ENCODE measurements at places on chromosomes 4 and X. TPM values are rescaled to one million over a fixed set of nuclear protein-coding genes. Genes with fewer than 3 reads are reported as not detected.

DNA sequence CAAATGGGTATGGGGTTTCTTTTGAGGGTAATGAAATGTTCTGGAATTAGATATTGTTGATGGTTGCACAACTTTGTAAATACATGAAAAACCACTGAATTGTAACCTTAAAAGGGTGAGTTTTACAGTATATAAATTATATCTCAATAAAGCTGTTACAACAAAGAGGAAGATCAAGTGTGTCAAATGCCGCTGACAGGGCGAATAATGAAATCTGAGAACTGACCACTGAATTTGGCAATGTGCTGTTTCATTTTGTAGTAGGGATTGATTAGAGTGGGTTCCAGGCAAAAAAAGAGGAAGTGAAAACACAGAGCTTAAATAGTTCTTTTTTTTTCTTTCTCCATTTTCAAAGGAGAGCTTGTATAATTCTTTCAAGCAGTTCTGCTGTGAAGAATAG lies 161.1 kb upstream of the NAP1L5 start:
- DNase-seq = no peak

DNA sequence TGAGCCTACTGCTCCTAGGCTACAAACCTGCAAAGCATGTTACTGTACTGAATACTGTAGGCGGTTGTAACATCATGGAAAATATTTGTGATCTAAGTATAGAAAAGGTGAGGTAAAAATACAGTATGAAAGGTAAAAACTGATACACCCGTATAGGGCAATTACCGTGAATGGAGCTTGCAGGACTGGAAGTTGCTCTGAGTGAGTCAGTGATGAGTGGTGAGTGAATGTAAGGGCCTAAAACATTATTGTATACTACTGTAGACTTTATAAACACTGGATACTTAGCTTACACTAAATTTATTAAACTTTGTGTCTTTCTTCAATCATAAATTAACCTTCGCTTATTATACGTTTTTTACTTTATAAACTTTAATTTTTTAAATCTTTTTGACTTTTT lies 3.7 kb downstream of the KIF4A start:
- DNase-seq = no peak

GRCh38 chrX:134004084-134004483 lies 18.7 kb upstream of the GPC3 start:
- no peak for DNase-seq

DNA sequence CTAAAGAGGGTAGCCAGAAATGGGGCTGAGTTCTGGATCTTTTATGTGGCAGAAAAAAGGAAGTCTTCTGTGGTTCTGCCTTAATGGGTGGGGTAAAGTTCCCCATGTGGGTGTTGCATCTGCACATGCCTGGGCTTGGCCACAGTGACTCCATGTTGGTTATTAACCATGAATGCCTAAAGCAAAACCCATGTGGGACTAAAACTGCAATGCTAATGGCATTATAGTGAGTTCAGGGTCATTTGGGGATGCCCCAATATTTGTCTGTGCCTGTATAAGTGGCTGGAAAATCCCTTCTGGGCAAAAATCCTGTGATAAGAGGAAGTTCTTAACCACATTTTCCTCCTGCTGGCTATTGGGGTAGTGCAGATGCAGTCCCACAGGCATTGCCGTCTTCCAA lies 857.4 kb downstream of the FAT4 start:
- DNase-seq = no peak

- peak; percentile 73 for DNase-seq
These were observed 37.8 kb upstream of the SLC9A7 start for GRCh38 chrX:46796574-46797191.

DNA sequence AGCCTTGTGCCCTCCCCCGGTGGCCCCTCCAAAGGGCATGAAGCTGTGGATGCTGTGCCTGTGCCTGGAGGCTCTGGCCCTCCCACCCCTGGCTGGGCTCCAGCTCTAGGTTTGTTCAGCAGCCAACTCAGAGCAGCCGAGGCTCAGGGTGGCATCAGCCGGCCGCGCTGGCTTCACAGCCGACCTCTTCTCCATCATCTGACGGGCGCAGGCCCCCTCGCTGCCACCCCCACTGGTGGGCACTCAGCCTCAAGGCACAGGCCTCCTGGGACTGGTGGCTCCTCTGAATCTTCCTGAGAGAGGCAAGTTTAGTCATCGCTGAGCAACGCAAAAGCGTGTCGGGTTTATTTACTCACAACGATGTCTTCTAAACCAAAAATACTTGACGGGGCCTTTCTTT lies 46.0 kb downstream of the PCGF3 start:
- DNase-seq = no peak

- DNase-seq = no peak
These were observed 15.9 kb downstream of the SPACA5 start for GRCh38 chrX:48022738-48023137.

GRCh38 chrX:120377715-120378114 lies 15.8 kb downstream of the ATP1B4 start:
- DNase-seq = no peak

DNA sequence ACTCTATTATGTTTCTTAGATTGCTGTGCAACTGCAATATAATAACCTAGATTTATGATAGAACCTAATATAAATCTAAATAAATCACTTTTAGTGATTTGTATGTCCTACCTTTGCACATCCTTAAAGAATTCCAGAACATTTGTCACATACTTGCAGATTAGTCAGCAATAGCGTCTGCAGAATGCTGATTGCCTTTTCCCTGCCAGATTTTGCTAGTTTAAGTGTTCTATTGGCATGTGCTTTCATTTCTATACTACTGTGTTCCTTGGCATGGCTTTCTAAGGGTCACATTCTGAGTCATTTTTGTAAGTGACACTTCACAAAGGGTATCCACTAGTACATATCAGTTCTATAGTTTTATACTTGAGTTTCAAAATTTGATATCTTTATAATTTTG lies 303.1 kb upstream of the GIMD1 start:
- no peak for DNase-seq

- no peak for DNase-seq
These were observed 50.0 kb upstream of the PDHA1 start for GRCh38 chrX:19293606-19294325.

- no peak for DNase-seq
These were observed 7.9 kb upstream of the AMBN start for GRCh38 chr4:70583952-70584834.

GRCh38 chr4:83758285-83758684 lies 222.4 kb downstream of the GPAT3 start:
- no peak for DNase-seq

DNA sequence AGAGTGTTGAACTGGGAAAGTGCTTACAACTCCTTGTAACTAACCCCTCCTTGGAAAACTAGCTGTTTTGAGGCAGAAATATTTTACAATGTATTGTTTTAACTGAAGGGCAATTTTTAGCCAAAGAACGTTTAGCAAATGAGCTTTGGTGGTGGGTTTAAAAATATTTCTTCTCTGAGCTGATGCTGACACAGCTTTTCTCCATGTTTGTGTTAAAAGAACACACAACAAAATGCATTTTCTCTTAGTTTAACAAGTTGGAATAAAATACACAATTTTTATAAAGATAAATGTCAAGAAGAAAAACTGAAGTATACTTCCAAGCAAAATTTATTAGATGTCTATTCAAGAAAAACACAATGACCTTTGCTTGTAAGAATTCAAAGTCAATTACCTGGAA lies 49.9 kb upstream of the PDLIM3 start:
- DNase-seq = no peak

- DNase-seq = no peak
These were observed 34.8 kb downstream of the KCNE5 start for GRCh38 chrX:109590176-109590575.

DNA sequence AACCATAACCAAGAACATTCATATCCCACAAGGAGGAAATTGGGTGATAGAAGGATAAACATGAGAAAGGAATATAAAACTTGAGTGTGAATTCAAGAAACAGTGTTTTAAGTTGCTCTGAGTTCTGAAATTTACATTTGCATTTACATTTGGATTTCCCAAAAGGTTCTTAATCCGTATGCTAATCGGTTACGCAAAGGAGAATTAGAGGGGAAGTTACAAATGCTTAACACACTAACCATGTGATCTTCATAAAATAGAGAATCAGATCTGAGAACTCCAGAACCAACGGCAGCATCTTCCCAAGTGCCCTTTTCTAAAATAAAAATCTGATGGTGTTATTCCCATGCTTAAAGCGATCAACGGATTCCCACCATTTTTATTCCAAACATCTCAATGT lies 48.0 kb downstream of the PROM1 start:
- no peak for DNase-seq

GRCh38 chrX:135086197-135086854 lies 34.0 kb downstream of the ETDB start:
- DNase-seq = peak; percentile 22

GRCh38 chrX:97401586-97402136 lies 518.0 kb downstream of the RPA4 start:
- no peak for DNase-seq

- no peak for DNase-seq
These were observed 328.5 kb upstream of the FGF16 start for GRCh38 chrX:77118686-77119085.

GRCh38 chr4:10577018-10577417 lies 107.5 kb downstream of the CLNK start:
- no peak for DNase-seq

- DNase-seq = no peak
These were observed 128.0 kb downstream of the TMA16 start for GRCh38 chr4:163622379-163623035.

DNA sequence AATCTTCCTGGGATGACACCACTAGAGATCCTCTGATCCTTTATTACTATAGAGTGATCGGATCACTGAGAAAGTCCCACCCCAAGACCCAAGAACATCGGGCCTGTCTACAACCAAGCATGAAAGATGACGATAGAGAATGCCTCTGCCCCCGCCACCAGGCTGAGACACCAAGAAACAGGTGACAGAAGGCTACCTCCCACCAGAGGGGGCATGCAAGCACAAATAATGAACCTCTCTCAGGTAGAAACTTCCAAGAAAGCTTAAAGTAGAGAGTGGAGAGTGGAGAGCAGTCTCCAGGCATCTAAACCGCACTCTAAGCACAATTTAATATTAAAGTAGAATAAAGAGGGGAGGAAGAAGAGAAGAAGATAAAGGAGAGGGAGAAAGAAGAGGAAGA lies 402.6 kb downstream of the INPP4B start:
- DNase-seq = no peak

GRCh38 chrX:119063428-119063827 lies 9.4 kb upstream of the CT47C1 start:
- no peak for DNase-seq

GRCh38 chr4:68575081-68575480 lies 1.0 kb downstream of the UGT2B17 start:
- DNase-seq = no peak

GRCh38 chr4:38982361-38983095 lies 49.7 kb downstream of the TMEM156 start:
- no peak for DNase-seq

DNA sequence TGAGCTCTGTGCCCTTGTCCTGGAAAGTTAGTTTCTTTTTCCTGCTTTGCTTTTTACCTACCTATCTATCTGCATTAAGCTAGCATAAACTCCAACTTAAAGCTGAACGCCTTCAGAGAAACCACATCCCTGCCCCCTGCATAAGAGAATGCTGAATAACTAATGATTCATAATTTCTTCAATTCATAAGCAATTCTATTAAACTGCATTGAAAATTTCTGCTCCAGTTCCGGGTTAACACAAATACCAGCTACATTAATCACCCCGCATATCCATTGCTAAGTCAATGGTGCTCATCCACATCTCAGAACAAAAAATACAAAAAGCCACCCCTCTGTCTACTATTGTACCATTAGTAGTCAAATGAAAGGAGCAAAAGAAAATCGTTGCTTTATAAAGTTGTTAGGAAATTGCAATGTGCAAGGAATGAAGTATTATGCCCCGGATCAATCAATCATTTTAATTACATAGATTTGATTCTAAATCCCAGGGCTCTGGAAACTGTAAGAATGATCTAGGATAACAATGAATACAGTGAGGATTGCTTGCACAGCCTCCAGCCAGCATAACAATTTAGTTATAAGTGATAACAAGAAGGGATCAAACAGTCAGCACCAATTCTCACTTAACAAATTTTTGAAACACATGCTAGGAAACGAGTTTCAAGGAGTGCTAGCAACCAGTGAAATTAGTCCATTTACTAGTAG lies 106.8 kb downstream of the ELOVL6 start:
- no peak for DNase-seq

DNA sequence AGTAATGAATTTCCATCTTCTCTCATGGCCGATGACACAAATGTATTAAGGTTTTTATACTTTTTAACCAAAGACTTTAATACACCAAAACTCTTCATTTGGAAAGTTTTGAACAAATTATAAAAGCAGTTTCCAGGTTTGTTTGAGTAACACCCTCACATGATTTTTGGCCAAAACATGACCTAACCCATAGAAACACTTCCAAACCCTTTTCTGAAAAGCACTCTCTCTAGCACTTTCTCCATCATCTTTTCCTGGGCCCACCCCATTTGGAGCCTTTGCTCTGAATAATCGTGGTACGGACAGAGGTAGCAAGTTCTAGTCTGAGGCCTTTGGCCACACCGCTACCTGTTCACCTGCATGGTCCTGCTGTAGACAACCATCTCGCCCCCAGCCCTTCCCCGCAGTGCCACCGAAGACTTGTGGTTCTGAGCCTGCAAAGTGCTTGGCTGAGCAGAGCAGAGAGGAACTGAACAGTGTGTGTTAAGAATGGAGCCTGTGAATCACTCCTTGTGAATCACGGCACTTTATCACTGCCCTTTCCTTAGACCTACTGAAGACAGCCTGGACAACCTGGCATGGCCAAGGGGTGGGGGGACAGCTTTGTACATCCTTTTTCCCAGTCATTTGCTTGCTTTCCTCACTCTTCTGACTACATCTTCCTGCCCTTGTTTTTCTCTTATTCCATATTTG lies 181.8 kb downstream of the PTTG2 start:
- DNase-seq = no peak

SOWAHD gene
- total RNA-seq = 0.64 TPM

RPA4 gene
- total RNA-seq = 3.8 TPM

LPAR4 gene
- 0.16 TPM for total RNA-seq

STS gene
- total RNA-seq = 5.6 TPM

CPZ gene
- total RNA-seq = 0.96 TPM

SLC25A43 gene
- 46.4 TPM for total RNA-seq

PHOX2B gene
- 0.64 TPM for total RNA-seq

TAF7L gene
- not detected for total RNA-seq

TEX28 gene
- not detected for total RNA-seq

FGB gene
- not detected for total RNA-seq

FAM241A gene
- total RNA-seq = 0.37 TPM

KIT gene
- total RNA-seq = 19.3 TPM

CWH43 gene
- 37.6 TPM for total RNA-seq

TMLHE gene
- total RNA-seq = 32.9 TPM
